ENCODE measurements at places on chromosomes 12 and 14. TPM values are rescaled to one million over a fixed set of nuclear protein-coding genes. Genes with fewer than 3 reads are reported as not detected.

The LIN7A gene
- 0.79 TPM for total RNA-seq

The KRT83 gene
- total RNA-seq: not detected

DNA sequence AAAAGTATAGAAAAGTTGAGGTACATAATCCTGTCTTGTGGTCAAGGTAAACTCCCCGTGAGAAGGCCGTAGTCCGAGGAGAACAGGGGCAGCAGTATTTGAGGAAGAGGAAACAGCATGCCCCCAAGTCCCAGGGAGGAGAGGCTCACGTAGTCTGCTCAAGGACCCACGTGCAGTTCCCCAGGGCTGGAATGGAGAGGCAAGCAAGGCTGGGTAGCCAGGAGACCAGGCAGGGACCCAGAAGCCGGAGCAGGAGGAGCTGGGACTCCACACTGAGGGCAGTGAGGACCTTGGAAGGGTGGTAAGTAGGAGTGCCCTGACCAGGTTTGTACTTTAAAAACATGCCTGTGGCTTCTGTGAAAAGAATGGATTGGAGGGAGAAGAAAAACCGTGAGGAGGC, 100.0 kb downstream of the EGLN3 start:
- no peak for DNase-seq

DNA sequence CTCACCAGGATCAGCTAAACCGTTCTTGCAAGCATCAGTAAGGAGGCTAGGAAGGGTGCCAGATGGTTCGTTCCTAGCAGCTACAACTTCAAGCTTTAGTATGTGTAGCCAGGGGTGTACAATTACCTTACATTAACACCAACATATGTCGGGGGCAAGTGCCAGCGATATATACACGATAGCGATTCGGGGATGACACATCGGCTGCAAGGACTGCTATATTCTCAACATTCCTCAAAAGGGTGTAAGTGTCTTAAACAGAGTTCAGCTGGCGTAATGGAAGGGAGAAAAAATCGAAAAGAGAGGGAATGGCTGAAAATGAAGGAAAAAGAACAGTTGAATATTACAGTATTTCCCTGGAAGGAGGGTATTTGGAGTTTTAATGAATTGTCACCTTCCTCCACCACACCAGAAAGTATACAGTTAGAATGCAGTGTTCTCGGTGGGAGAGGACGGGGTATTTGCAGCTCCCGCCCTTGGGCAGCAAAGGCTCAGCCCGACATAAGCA, 545 bp downstream of the LIMA1 start:
- DNase-seq: no peak

GRCh38 chr12:125492354-125493270, 427.4 kb downstream of the AACS start:
- no peak for DNase-seq

- DNase-seq: peak; percentile 30
These were observed 174.1 kb upstream of the RTL1 start for GRCh38 chr14:101077481-101078074.

DNA sequence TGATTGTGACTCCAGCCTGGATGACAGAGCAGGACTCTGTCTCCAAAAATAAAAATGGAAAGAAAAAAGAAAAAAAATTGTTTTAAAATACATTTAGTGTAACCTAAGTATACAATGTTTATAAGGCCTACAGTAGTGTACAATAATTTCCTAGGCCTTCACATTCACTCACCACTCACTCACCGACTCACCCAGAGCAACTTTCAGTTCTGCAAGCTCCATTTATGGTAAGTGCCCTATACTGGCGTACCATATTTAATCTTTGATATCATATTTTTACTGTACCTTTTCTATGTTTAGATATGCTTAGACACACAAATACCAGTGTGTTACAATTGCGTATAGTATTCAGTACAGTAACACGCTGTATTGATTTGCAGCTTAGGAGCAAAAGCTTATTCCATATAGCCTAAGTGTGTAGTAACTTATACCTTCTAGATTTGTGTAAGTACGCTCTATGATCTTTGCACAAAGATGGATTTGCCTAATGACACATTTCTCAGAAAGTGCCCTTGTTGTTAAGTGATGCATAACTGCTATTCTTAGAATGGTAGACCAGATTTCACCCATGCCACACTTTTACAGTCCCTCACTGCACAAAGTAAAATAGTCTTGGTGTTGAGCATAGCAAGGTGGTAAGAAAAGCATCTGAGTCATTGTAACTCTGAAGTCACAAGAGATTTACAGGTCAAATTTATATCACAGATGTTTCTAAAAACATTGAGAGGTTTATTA, 151.9 kb downstream of the LRRK2 start:
- no peak for DNase-seq

DNA sequence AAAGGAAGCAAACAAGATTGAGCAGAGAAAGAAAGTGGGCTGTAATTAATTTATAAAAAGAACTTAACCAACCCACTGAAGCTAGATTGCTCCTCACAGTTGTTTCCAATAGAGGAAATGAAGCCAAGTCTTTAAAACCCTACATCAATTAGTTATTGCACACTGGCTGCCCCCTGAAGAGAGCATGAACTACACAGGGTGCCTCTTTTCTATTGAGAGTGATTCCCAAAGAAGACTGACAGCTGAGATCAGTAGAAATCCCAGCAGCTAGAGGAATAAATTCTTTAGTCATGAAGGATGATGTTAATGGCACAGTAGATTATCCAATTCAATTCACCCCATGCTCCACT, 8.6 kb upstream of the USP15 start:
- DNase-seq: no peak

All from pancreas (tissue), 10 donors.